ENCODE measurements at places on chromosomes 6 and 20. TPM values are rescaled to one million over a fixed set of nuclear protein-coding genes. Genes with fewer than 3 reads are reported as not detected.
A peak's percentile ranks its signal among the peaks of the same experiment; 100 is the strongest.

PXDC1 gene
- 50.9 TPM for total RNA-seq

DNA sequence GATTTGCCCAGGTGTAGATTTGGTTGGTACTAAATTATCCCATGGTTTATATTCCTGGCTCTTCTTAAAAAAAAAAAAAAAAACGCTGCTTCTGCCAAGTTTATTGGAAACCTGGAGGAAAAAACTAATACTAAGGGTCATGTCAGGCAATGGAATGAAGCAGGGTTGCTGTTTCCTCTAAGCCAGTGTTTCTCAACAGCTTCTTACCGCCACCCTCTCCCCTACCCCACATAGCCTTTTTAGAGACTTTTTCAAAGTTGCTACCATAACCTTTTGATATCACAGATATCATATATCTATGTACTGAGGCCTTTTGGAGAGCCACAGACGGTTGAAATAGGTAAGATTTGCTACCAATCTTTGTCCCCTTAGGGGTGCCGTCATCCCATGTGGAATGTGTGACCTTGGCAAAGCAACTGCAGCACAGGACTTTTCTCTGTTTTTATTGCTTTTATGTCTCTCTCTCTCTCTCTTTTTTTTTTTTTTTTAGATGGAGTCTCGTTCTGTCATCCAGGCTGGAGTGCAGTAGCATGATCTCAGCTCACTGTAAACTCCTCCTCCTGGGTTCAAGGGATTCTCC lies 35.0 kb downstream of the SYTL3 start:
- DNase-seq: no peak

DNA sequence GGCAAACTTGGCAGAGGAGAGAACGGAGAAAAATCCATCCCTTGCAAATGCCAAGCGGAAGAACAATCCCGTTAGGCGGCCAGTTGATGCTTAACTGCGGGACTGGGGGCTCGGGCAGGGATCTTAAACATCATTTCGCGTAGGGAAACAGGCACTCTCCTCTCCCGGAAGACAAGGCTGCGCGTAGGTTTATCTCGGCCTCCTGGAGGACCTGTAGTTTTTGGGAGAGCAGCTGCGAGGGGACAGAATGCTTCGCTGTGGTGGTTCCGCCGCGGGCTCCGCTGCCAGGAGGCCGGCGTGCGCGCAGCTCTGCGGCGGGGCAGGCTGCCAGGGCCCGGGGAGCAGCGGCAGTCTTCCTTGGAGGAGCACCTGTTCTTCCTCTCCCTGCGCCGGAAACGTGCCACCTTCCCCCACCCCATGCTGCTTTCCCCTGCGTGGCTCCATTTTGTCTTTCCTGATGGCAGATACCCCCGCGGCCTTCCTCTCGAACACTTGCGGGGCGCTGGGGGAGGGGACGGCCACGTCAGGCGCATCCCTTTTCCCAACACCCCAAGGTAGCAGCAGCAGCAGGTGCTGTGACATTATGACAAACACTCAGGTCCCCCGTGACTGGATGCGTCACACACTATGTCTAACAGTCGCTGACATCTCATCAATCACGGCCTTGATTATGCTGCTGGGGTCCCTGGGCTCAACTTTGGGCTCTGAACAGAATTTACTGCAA lies 230.7 kb upstream of the BTBD3 start:
- DNase-seq: peak; percentile 34

OPRM1 gene
- total RNA-seq: not detected

TCP1 gene
- 112 TPM for total RNA-seq

GRCh38 chr20:38179846-38180245 lies 14.8 kb upstream of the TGM2 start:
- DNase-seq: no peak

DNA sequence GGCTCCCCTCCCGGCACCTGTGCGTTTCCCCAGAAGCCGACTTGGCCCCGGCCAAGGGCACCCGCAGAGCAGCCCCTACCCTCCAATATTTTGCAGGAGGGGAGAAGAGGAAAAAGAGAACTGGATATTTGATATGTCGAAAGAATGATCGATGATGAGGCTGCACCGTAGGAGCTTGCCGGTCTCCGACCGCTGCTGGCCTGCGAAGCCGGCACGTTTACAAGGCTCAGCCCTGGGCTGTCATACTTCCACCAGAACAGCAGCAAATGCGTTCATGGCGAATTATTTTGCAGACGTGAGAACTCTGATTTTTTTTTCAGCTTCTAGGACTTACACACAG lies 296.7 kb downstream of the TFAP2C start:
- DNase-seq: no peak

NR2E1 gene
- not detected for total RNA-seq

GRCh38 chr6:20334334-20334733 lies 67.3 kb upstream of the E2F3 start:
- DNase-seq: no peak

DNA sequence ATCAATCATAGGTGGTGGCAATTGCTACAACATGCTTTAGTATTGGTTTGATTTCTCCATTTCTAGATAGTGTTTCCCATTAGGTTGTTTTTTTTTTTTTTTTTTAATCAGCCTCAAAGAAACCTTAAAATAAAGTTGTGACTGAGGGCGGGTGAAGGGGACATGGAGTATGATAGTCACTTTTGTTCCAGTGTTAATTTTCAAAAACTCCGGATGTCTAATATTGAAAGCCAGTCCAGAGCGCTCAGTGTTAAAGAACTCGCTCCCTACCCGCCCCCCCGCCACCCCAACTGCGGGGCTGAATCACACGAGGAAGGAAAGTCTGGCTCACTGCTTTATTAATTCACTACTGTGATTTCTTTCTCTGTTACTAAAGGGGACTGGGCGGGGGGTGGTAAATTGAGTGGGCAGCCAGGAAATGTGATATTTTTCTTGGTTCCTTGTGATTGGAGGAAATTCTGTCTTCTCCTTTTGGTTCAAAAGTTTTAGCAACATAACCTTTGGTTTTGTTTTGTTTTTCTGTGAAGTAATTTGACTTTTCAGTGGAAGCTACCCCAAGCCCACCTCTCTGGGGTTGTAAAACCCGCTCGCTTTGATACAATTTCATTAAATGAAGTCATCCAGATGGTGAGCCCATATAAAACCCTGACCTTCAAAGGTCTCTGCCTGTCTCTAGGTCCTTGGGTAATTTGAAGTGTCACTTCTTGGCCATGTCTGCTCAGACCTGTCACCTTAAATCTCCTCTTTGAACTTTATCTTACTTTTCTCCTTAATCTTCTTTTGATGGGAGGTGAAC lies 38.0 kb downstream of the TNFAIP3 start:
- peak; percentile 65 for DNase-seq

DNA sequence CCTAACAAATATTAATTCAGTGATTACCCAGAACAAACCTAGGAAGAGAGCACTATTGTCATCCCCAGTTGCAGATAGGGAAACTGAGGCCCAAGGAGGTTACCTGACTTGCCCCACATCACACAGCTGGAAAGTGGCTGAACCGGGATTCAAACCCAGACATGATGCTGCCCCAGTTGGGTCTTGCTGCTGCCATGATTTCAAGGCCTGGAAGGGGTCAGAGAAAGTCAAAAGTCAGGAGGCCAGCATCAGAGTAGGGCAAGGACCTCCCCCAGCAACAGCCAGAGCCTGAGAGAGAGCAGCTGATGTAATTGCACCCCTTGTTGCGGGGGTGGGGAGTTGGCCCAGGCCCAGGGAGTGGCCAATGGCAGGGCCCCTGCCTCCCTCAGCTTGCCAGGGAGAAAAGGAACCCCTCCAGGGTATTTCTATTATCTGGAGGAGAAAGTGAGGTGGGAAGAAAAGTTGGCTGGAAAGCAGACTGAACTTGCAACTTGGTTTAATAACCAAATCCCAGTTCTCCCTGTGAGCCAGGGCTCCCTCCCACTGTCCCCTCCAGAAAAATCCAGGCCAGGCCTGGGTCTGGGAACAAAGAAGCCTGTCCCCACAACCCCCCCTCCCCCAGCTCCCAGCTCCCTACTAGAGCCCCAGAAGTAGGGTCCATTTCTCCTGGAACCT lies 83.6 kb downstream of the MRPL14 start:
- peak; percentile 40 for DNase-seq

HSPA1L gene
- 2.5 TPM for total RNA-seq

GRCh38 chr20:47973519-47974233 lies 188.4 kb upstream of the SULF2 start:
- DNase-seq: no peak

DNA sequence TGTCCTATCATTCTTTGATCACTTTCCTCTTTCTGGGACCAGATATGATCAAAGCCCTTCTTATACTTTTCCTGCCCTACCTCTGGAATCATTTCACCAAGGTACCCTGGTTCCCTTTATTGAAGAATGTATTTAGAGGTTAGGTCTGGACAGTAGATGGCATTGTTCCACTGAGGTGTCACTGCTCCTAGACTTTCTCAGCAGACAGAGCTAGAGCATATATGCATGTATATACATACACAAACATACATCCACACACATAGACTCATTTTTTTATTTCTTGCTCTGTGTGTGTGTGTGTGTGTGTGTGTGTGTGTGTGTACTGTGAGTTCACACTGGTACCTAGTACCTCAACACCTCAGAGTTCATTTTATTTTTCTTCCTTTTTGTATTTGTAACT lies 40.9 kb downstream of the PTPRA start:
- no peak for DNase-seq

- no peak for DNase-seq
These were observed 5.3 kb upstream of the PRR18 start for GRCh38 chr6:166313255-166314070.

DNA sequence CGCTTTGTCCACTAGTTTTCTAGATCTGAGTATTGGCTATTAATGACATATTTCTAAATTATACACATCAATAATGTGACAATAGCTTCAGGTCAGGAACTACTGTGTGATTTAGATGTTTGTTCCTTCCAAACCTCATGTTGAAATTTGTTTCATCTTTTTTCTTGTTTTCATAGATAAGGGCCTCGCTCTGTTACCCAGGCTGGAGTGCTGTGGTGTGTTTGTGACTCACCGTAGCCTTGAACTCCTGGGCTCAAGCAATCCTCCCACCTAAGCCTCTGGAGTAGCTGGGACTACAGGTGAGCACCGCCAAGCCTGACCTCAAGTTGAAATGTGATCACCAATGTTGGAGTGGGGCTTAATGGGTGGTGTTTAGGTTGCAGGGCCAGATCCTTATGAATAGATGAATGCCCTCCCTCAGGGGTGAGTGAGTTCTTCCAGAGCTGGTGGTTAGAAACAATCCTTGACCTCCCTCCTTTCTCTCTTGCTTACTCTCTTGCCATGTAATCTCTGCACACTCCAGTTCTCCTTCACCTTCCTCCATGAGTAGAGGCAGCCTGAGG lies 5.9 kb upstream of the NQO2 start:
- no peak for DNase-seq

DNA sequence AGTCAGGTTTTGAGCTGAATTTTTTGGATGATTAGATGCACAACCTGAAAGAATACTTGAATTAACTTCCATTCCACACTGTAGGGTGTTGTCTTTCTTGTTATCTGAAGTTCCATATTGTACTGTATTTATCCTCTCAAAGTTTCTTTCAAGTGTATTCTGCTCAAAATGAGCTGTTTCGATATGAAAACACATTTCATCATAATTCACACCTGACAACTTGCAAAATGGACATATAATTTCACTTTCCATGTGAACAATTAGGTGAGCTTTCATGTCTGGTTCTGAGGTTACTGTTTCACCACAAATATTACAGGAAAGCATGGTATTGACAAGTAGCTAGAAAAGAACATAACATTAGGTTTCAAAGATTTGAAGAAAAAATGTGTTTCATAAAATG lies 1.7 kb downstream of the ZUP1 start:
- no peak for DNase-seq

DNA sequence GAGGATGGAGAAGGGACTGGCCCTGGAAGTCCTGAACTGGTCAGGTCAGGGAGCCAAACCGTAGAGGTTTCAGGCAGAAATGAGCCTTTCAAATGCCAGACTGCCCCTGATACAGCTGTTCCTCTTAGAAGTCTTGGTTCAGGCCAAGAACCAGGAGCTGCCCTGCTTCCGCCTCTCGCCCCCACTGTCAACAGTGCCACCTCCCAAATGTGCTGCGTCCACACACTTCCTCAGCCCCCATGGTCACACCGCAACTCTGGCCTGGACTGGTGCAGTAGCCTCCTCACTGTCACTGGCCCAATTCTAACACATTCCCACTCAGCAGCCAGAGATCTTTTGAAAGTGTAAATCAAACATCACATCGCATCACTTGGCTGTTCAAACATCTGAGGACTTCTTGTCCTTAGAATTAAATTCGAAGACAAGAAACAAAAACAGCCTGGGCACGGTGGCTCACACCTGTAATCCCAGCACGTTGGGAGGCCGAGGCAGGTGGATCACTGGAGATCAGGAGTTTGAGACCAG lies 69.7 kb downstream of the STK35 start:
- DNase-seq: no peak

HLA-DQA1 gene
- total RNA-seq: 144 TPM

NOTCH4 gene
- 63.6 TPM for total RNA-seq

GRCh38 chr6:104126315-104127005 lies 733.3 kb downstream of the HACE1 start:
- no peak for DNase-seq

DNA sequence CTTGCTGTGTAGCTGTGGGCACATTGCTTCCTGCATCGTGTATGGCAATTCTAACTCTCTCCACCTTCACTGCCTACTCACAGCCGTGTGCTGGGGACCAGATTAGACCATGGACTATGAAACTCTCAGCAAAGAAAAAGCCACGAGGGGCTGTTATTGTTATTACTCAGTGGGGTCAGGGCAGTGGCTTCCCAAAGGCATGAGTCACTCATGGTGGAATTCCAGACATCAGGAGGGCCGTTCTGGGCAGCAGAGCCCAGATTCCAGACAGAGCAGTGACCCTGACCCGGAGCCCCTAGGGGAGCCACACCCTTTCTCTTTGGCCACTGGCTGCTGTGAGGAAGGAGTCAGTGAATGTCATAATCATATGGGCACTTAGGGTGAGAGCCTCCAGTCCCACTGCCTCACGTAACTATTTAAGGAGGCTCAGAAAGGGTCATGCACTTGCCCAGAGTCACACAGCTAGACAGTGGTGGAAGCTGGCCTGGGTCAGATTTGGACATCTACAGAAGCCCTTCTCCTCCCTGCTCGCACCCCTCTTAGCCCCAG lies 22.2 kb upstream of the CCN5 start:
- DNase-seq: no peak

- no peak for DNase-seq
These were observed 29.6 kb downstream of the SPATA2 start for GRCh38 chr20:49885558-49886332.

- DNase-seq: no peak
These were observed 85.5 kb upstream of the PMEPA1 start for GRCh38 chr20:57795342-57795697.

LY86 gene
- 20.2 TPM for total RNA-seq

GRCh38 chr6:163711615-163712565 lies 297.4 kb downstream of the QKI start:
- DNase-seq: peak; percentile 86

PRICKLE4 gene
- 12.1 TPM for total RNA-seq

DNA sequence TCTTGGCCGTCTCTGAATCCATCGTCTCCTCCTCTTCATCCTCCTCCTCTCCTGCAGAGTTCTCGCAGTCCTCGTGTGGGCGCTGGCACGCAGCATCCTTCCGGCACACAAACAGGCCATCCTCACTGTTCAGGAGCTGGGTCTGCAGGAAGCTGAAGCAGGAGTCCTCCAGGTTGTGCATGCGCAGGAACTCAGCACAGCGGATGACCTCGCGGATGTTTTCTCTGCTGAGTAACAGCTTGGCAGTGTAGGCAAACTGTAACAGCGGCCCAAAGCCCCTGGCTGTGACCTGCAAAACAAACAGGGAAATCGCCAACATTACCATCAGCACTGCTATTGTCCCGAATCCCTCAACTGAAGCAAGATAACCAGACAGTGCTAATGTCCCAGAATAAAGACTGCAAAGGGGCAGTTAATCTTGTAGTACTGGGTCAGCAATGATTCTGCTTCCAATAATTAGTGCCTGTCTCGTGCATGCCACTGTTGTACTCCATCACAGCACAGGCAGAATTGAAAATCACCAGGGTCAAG lies 57.4 kb downstream of the GJA10 start:
- DNase-seq: no peak

DNAH8 gene
- total RNA-seq: 0.03 TPM

TMEM63B gene
- 99.2 TPM for total RNA-seq
